CD4-positive, alpha-beta T cell treated with Interleukin-17A for 1 hour (primary cell): ENCODE measurements at places on chromosomes 11 and 22.

DNA sequence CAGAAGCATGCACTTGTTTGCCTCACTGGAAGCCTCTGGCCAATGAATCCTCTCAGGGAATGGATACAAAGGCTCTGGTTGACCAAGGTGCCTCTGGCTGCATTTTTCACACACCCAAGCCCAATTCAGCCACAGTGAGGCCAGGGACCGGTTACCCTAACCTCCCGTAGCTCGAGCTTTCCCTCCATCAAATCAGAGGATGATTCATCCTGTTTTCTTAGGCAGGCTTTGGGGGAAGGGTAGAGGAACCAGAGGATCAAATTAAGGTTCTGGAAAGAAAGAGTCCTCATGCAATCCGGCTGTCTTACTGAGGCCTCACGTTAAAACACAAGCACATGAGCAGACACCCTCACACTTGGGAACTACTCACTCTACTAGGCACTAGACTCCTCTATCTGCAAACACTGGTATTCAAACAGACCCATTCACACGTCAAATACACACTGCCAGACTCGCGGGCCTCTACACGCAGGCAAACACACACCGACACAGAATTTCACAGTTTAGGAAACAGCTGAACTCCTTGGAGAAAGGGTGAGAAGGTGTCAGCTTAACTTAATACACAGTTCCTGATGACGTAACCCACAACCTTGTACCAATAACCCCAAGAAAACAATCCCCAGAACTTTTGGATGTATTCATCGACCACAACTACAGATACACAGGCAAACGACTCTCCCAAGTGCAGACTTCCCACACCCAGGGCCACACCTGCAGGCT, 12.4 kb downstream of the NRXN2 start:
- DNase-seq = no peak

- no peak for DNase-seq
Observed at GRCh38 chr11:85903406-85903805, 48.2 kb downstream of the CCDC83 start.

DNA sequence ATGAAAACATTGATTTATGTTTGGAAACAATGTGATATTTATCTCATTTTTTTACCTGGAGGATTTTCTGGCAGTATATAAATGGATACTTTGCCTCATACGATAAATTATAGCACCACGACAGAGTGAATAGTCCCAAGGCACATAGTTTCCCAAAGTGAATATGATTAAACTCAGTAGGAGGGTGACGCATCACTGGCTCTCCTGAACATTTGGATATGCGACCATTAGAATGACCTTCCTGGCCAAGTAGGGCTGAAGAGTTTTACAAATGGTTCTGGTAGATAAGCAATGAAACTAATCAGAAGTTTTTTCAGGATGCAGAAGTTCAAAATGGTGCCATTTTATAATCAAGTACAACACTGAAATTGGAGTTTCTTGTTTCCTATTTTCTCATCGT, 397.7 kb downstream of the AASDHPPT start:
- no peak for DNase-seq

DNA sequence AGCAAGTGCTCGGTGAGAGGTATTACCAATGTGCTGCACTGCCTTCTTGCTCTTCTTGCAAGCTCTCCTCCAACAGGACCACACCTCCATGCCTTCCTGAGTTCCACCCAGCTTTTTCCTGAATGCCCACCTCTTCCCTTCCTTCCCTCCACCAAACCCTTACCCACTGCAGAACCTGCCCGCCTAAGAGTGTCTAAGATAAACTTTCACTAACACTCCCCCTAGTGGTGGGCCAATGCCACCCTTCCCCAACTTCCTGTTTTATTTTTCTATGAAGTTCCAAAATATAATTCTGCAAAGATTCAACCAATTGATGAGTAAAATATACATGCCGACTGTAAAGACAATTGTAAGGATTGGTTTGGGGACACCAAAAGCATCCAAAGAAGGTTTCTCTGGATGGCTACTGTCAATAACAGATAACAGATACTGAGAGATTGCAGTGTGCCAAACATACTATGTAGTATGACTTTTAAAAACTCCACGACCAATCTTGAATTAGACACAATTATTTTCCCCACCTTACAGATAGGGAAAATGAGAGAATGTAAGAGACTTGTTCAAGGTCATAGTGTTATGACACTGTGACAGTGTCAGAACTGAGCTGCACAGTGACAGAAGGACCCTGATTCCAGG, 38.6 kb upstream of the BMAL1 start:
- peak; percentile 61 for DNase-seq

GRCh38 chr22:37639771-37640590, 512 bp downstream of the SH3BP1 start:
- no peak for DNase-seq

- DNase-seq = no peak
Observed at GRCh38 chr11:11979488-11980117, 28.8 kb downstream of the DKK3 start.

GRCh38 chr11:73995247-73995646, 12.6 kb upstream of the UCP2 start:
- peak; percentile 90 for DNase-seq

DNA sequence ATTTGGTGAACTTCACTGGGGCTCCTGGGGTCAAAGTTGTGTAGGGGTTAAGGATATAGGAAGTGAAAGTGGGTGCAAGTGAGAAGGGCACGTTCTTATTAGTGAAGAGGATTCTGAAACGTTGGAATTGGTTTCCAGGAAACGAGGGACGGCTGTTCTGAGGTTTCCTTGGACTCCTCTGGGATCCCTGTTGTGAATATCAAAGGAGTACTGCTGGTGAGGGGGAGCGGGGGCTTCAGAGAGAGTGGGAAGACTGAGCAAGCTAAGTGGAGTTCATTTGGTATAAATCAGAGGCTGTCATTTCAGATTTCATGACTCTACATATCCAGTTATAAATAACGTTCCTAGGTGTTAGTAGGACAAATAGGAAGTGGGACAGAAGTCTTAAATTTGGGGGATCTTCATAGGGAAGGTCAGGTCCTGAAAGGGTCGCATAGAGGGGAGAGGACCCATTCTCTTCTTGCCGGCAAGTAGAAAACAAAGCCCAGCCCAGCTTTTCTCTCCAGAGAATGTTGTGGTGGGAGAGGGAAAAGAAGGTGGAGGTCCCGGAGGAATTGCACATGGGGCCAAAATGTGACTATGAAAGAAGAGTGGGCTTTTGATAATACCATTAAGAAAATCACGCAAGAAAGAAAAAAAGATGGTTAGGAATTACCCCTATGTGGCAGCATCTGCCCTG, 1.1 kb upstream of the NELL1 start:
- no peak for DNase-seq

- no peak for DNase-seq
Observed at GRCh38 chr22:46460857-46461256, 76.6 kb downstream of the CELSR1 start.

DNA sequence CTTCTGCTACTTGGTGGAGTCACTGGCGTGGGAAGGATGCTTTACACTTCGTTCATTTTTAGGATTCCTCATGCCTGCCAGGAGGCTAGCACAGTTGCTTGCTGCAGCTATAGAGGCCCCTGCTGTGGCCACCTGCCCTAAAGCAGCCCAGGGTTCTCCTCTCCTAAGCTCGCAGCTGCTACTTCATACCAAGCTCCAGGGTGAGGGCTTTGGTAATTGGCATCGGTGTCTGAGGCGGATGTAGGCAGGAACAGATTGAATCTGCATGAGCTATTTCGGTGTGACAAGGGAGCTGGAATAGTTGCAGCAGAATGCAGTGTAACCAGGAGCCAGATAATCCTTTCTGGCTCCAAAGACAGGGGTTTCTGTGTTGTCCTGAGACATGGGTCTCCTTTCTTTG, 133.1 kb downstream of the MICAL2 start:
- DNase-seq = no peak

DNA sequence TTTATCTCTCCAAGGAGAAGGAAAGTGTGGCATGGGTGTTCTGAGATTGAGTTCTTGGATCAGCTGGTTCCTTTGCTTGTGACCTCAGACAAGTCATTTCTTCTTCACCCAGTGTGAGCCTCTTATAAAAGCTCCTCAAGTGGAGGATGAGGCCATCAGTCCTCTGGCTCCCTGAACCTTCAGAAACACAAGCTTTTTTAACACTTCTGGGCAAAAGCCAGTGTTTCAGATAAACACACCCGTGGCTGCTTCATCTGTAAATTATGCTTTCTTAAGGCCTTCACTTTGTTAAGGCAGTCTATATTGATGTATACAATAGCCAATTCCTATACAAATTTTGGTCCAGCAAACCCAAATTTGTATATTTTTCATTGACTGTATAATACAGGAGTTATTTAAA, 179.9 kb downstream of the DBX1 start:
- DNase-seq = no peak

- DNase-seq = no peak
Observed at GRCh38 chr22:19492504-19493174, 12.9 kb downstream of the CDC45 start.

- no peak for DNase-seq
Observed at GRCh38 chr22:23204541-23205157, 24.3 kb downstream of the BCR start.

GRCh38 chr11:61509043-61510029, 787 bp downstream of the LRRC10B start:
- peak; percentile 56 for DNase-seq

DNA sequence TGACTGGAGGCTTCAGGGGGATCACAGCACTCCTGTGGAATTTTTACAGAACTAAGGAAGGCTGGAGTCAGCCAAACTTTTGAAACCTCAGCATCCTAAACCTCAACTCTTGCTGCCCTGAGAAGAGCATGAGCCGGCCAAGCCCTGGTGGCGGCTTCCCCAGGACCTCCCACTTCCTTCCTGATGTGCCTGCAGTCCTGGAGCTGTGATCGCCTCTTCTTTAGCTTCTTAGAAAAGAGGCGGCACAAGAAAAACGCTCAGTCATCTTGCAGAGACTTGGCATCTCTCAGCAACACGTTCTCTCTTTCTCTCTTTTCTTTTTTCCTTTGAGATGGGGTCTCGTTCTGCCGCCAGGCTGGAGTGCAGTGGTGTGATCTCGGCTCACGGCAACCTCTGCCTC, 40.4 kb upstream of the AMPD3 start:
- peak; percentile 18 for DNase-seq

GRCh38 chr11:32893343-32894148, 935 bp downstream of the QSER1 start:
- DNase-seq = peak; percentile 17

DNA sequence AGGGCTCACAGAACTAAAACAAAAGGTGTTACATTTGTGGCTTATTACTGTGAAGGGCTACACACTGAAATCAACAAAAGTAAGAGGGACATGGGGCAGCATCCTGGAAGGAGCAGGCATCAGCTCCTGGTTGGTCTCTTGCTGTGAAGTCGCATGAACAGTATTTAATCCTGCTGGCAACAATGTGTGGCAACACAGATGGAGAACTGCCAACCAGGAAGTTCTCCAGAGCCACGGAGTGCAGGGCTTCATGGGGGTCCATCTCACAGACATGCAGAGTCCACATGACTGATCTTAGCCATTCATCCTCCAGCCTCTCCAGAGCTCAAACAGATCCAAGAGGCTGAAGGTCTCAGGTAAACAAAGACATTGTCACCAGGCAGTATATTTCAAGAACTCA, 32.8 kb upstream of the FGF3 start:
- DNase-seq = no peak

GRCh38 chr22:29121124-29121523, 48.3 kb downstream of the KREMEN1 start:
- DNase-seq = no peak

- no peak for DNase-seq
Observed at GRCh38 chr11:8531312-8531711, 62.7 kb downstream of the STK33 start.
